Fibroblast of the aortic adventitia (primary cell): ENCODE measurements at places on chromosomes 12 and 14.
A peak's percentile ranks its signal among the peaks of the same experiment; 100 is the strongest.

GRCh38 chr14:30928462-30928861 is 54.1 kb downstream of the COCH start:
- DNase-seq: peak; percentile 18

- DNase-seq: no peak
These were observed 243.3 kb upstream of the FKBP4 start for GRCh38 chr12:2551412-2551900.

- no peak for DNase-seq
These were observed 48.6 kb downstream of the SH2B3 start for GRCh38 chr12:111454311-111454710.

DNA sequence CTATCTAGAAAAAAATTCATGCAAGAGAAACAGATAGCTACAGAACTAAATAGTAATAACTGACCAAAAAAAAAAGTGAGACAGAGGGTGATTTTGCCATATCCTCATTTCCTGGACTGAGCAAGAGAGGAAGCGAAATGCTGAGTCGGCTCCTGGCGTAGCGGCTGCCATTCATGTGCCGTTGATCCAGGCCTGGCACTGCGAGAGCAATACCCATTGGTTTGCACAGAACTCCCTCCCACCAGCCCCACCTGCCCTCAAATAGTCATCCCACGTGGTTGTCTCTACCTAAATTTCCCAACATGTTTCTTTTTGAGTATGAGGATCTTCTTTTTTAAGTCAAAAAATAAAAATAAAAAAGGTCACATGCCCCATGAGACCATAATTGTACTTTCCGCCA is 9.4 kb upstream of the WNT5B start:
- no peak for DNase-seq

GRCh38 chr14:31241450-31242114 is 34.0 kb upstream of the HECTD1 start:
- DNase-seq: peak; percentile 42

GRCh38 chr14:95520346-95520745 is 3.9 kb upstream of the SYNE3 start:
- no peak for DNase-seq

DNA sequence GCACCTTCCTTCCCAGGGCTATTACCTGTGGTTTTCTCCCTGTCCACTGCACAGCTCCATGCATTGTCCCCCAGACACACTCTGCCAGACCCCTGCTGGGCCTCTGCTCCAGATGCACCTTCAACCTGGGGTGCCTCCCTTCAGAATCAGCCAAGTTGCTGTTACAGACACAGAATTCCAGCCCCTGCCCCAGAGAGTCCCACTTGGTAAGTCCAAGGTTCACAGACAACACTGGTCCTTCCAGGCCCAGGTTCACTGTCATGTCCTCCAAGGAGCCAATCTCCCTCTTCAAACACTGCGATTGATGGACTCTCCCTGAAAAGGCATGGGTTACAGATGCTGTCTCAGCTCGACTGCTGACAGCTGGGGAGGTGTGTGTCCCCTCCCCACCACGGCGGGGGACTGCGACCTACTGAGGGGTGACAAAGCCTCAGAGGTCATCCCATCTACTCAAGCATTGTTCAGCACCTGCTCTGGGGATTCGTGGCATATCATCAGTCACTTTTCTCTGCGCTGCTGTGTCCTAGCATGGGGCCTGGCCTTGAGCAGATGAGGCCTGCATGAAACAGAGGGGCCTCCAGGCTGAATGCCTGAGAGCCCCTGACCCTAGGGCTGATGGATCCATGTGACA is 24.3 kb downstream of the CALM1 start:
- DNase-seq: no peak

- DNase-seq: no peak
These were observed 55.1 kb downstream of the TRAFD1 start for GRCh38 chr12:112180422-112180821.

- peak; percentile 33 for DNase-seq
These were observed 3.9 kb upstream of the ABHD4 start for GRCh38 chr14:22594156-22594716.

DNA sequence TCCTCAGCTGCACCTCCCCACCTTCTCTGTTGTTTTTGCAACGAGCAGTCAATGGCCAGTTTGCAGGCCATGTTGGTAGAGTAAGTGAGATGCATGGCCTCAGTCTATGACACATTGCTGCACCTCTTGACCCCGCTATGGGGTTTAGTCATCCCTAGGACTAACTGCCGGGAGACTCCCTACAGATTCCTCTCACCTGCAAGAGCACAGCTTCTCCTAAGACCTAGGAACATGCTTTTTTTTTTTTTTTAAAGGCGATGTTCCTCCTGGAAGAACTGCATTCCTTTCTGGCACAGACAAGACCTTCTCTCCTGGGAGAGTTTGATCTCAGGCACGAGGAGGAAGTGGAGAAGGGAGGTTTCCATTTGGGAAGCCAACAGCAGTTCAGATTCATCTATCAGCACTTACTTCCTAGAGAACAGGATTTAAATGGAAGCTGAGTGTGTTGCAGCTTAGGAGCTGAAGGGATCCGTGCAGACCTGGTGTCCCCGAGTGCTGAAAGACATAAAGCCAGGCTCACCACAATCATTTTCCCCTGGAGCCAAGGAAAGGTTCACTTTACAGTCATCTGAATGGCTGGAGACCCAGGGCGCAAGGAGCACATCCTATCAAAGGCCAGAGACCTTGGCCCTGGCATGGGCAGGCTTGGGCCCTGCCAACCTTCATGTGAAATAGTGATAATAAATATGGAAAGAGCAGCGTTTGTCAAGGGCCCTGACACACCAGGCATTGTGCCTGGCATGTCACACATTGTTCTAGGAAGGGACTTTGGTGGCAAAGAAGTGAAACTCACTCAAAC is 104.1 kb downstream of the LGMN start:
- DNase-seq: peak; percentile 42

DNA sequence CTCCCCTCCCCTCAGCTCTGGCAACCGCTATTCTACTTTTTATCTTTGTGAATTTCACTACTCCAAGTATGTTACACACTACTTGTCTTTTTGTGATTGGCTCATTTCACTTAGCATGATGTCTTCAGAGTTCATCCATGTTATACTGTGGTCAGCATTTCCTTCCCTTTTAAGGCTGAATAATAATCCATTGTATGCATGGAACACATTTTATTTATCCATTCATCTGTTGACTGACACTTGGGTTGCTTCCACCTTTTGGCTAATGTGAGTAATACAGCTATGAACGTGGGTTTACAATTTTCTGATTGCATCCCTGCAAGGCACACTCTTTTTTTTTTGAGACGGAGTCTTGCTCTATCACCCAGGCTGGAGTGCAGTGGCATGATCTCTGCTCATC is 53.0 kb upstream of the FUT8 start:
- peak; percentile 65 for DNase-seq

GRCh38 chr14:24392325-24393091 is 6.3 kb upstream of the NYNRIN start:
- DNase-seq: peak; percentile 57

GRCh38 chr12:12985817-12986408 is 14.2 kb downstream of the HEBP1 start:
- DNase-seq: peak; percentile 22

DNA sequence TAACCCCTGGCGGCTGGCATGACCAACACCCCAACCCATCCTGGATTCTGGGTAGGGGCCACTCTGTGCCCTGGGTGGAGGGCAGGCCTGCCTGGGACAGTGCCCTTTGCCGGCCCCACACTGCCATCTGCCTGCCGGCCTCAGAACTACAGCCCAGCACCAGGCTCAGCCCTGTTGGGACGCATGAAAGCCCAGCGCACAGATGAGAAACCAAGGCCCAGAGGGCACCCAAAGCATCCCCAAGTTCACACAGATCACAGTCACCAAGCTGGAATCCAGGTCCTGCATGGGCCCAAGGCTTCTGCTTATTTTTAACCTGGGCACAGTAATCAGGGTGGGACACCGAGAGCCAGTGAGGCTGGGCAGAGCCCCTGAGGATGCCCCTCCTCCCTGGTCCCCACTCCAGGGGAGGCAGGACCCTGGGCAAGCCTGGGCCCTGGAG is 26.2 kb downstream of the RFLNA start:
- DNase-seq: peak; percentile 51

DNA sequence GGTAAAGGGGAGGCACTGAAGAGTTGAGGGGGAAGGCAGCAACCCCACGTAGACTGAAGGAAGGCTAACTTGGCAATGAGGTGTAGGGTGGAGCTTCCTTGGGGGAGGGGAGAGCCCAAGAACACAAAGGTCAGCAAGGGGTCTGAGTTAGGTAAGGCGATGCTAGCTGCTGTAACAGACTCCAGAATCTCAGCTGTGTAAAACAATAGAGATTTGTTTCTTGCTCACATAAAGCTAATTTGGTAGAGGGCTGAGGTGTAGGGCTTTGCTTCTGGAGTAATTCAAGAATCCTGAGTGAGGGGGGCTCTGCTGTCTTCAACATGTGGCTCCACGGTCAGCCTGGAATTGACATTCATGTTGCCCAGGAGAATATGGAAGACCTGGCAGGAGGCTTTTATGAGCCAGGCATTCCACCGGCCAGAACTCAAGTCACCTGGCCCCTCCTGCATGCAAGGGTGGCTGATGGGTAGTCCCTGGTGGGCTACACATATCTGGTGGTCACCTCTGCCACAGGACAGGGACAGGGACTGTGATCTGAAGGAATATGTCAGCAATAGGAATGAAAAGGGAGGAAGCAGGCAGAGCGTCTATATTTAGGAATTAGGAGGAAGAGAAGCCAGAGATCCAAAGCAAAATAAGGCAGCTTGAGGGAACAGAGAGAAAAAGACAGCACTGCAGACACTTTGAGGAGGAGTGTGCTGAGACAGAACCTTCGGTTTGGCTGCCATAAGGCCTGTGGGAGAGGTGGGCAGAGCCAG is 153.7 kb downstream of the ZFP36L1 start:
- DNase-seq: no peak

- peak; percentile 51 for DNase-seq
These were observed 211.7 kb upstream of the FKBP4 start for GRCh38 chr12:2583091-2583497.

DNA sequence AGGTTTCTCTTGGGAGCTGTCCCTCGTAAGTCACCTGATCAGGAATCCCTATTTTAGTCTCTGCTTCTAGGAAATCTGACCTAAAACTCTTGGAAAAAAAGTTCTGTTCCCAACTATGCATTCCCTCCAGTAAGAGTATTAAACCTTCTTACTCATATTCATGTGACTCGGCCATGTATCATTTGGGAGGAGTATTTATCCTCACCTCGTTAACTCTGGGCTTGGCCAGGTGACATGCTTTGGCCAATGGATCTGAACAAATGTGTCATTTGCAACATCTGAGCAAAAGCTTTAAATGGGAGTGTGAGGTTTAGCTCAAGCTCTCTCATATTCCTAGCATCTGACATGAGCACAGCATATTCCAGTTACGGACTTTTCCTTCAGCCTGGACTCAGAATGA is 226.8 kb downstream of the NUAK1 start:
- DNase-seq: no peak

DNA sequence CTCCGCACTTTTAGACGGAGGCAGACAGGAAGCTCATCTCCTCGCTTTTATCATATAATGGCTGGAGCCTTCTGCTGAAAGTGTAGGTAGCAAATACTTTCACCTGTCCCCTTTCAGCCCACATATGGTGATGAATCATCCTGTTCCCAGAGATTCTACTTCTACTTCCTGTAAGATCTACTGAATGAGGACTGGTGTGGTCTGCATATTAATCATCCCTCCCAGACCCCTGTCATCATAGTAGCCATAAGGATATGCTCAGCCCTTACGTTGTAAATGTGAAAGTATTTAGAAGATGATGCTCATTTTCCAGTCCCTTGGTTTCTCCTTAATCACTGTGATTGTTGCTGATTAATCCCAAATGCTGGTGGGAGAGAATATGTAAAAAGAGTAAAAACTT is 268.2 kb upstream of the GRIP1 start:
- DNase-seq: no peak

- no peak for DNase-seq
These were observed 525 bp downstream of the ATP5F1B start for GRCh38 chr12:56645201-56645716.

DNA sequence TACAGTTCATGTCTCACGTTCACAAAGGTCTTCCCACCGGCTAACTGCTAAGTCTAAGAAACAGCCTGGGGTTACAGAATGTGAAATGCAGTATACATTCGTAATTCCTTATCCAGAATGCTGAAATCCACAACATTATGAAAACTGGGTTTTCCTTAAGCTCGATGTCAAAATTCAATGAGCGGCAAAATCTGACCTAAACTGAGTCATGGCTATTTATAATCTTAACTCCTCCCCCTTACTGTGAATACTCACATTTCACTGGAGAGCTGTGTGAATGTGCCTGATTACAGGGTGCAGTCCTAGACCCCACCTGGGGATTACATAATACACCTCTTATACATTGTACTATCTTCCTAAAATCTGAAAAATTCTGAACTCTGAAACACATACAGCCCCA is 35.3 kb downstream of the STX2 start:
- peak; percentile 47 for DNase-seq

DNA sequence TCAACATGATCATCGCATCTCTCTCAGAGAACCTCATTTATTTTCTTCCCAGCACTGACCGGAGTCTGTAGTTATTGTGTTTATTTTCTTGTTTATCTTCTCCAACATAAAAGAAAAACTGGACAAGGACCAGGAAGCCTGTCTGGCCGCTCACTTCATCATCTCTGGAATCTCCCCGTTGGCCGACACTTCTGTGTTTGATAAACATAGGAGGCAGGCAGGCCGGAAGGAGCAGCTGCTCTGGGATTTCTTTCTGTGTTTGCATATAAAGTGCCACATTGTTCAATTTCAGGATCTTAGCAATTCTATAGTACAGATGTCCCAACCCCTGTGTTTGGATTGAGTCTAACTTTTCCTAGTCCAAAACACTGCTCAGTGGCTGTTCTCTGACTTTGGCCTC is 53.3 kb downstream of the ACACB start:
- no peak for DNase-seq

DNA sequence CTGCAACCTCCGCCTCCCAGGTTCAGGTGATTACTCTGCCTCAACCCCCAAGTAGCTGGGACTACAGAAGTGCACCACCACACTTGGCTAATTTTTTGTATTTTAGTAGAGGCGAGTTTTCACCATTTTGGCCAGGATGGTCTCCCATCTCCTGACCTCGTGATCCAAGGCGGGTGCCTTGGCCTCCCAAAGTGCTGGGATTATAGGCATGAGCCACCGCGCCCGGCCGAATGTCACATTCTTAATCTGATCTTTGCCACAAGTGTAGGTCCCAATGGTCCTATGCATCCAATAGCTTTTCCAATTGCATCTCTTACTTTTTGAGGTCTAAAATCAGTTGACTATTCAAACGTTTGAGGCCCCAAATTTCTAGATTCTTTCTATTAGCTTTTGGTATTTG is 676.0 kb downstream of the SLC16A7 start:
- DNase-seq: no peak

GRCh38 chr12:43891856-43892574 is 56.1 kb downstream of the TMEM117 start:
- DNase-seq: no peak

- no peak for DNase-seq
These were observed 40.5 kb upstream of the PTCSC3 start for GRCh38 chr14:36217027-36217426.

GRCh38 chr12:80443974-80444666 is at the start of gene PTPRQ:
Gene PTPRQ, plus strand, starts transcription at chr12:80444235. Its CDS starts 111 bp downstream, at chr12:80444346.
- peak; percentile 77 for DNase-seq
